GM12865 (cell line): ENCODE measurements at places on chromosomes 2 and 18.

- no peak for DNase-seq
Observed at GRCh38 chr18:6994771-6995430, 122.7 kb downstream of the LAMA1 start.

GRCh38 chr18:9642799-9643462, 28.6 kb upstream of the PPP4R1 start:
- no peak for DNase-seq

DNA sequence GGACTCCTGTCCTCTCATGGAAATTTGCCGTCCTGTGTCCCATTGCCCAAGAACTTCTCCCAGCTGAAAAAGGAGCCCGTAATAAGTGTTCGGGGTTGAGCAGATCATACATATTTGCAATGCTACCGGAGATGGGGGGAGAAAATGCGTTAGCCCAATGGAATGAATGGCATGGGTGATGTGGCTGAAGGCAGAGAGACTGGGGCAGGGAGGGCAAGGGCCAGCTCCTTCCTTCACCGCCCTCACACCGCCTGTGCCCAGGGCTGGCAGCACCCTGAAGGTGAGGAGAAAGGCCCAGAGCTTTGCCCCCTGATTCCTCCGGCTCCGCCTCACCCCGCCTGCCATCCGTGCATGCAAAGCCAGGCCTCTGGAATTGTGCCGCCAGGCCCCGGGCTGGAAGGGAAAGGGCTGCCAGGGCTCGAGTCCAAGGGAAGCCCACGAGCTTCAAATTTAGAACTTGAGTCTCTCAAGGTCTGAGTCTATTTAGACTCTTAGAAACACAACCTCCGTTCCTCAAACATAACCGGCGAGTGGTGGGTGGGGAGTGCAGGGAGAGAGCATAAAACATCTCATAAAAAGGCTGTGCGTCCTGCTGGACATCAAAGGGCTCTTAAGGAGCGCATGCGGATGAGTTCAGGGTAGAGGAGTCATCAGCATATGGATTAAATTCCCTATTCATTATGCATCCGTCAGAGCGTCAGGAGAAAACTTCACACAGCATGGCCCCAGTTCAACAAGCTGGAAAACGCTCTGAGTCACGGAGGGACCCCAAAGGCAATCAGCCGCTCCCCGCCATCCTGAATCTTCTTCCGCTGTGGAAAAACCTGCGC, 121.7 kb upstream of the GLI2 start:
- DNase-seq: no peak

DNA sequence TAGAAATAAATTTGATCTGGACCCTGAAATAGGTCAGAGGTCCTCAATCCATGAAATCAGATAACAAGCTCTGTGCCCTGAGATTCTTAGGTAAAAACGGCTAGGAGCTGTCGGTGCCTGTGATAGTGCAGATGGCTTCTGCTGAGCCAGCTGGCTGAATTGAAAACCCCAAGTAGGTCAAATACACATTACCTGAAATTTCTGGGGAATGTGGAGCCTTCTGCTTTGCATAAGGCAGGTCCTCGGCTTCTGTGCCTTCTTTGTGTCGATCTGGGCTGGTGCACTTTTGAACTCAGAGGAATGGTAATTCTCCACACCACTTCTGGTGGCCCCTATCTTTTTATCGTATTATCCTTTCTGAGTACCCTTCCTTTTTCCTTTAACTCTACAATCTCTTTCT, 66.6 kb downstream of the CNTNAP5 start:
- DNase-seq: no peak

GRCh38 chr2:200309296-200310049, 3.0 kb downstream of the SPATS2L start:
- no peak for DNase-seq

- DNase-seq: no peak
Observed at GRCh38 chr2:161173541-161174194, 13.4 kb downstream of the TANK start.

DNA sequence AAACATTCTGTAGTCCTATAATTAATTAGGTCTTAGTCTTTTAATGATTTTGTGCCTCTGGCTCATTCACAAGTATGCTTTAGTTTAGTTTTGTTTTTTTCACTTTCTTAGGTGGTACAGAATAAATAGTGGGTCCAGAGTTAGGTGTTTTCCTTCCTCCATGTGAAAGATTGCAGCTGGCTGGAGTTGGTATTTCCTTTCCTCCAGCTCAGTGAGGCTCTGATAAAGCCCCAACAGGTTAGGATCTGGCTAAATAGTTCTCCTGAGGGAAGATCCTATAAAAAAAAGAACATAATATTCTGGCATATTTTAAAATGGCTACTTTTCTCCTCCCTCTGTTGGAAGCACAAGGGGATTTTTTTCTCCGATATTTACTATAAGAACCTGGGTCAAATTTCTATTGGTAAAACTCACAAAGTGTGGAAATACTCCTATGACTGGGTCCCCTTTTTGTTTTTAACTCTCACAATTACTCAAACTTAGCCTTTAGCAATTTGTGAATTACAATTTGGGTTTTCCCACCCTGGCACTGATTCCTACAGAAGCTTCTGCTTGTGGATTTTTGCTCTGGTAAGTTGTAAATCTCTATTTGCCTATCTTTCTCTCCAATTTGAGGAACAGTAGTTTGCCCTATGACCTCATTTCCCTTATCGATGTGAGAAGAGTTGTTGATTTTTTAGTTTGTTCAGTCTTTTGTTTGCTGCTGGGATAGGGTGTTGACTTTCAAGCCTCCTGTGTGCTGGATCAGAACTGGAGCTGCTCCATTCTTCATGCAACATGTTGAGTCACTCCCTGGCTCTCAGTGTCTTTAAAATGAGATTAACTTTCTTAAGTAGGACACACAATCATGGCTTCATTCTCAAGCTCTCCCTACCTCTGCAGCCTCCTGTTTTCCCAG, 500.9 kb downstream of the RNF144A start:
- no peak for DNase-seq

DNA sequence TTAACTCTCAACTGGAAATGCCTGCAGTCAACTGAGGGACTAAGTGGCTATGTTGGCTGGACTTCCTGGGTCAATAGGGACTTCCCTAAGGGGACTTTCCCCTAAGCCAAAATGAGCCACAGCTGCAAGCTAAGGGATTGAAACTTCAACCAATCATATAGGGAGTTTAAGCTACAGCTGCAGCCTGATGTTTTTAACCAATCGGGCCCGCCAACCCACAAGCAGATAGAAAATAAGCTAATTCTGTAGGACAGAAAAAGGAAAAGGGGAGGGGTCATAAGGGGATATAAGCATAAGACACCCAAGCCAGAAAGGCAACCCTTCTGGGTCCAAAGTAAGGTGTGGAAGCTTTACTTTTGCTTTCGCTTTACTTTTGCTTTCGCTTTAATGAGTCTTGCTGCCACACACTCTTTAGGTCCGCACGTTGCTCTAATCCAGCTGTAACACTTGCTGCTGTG, 927.5 kb downstream of the ERBB4 start:
- DNase-seq: peak; percentile 28

DNA sequence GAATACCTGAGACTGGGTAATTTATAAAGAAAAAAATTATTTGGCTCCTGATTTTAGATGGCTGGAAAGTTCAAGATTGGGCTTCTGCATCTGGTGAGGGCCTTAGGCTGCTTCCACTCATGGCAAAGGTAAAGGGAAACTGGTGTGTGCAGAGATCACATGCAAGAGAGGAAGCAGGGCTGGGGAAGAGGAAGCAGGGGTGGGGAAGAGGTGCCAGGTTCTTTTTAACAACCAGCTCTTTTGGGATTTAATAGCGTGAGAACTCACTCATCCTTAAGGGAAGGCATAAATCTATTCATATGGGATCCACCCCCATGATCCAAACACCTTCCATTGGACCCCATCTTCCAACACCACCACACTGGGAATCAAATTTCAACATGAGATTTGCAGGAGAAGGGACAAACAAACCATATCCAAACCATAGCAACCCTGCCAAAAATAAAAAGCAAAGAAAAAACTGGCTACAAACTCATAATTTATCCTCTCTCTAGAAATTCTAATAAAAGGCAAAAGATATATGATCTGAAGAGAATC, 30.4 kb downstream of the PRKRA start:
- no peak for DNase-seq

- no peak for DNase-seq
Observed at GRCh38 chr2:160073284-160073888, 11.0 kb upstream of the PLA2R1 start.

- DNase-seq: no peak
Observed at GRCh38 chr2:58283931-58284330, 42.8 kb upstream of the FANCL start.

GRCh38 chr2:29611261-29611660, 310.1 kb downstream of the ALK start:
- DNase-seq: no peak

DNA sequence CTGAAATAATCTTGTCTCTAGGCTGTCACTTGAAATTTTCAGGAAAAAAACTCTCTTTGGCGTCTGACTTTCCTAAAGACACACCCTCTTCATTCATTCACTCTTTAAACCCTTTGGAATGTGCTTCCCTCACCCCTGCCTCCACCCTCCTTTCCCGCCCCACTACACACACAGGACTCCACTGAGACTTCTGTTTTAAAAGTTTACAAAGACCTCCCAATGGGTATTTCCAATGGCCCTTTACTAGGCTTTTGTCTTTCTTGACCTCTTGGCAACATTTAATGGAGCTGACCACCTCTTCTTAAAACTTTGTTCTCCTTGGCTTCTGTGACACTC, 96.1 kb downstream of the RBMS1 start:
- no peak for DNase-seq

- no peak for DNase-seq
Observed at GRCh38 chr2:240603846-240604245, 17.3 kb downstream of the CAPN10 start.

DNA sequence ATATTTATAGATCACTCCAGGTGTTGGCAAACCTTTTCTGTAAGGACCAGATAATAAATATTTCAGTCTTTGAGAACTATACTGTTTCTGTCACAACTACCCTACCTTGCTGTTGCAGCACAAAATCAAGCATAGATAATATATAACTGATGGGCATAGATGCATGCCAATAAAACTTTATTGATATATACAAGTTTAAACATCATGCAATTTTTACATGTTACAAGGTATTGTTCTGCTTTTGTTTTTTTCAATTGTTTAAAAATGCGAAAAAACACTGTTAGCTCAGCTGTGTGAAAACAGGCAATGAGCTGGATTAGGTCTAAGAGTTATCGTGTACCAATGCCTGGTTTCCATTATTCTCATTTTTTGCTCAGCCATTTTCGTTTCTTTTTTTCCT, 47.6 kb upstream of the FN1 start:
- DNase-seq: no peak

GRCh38 chr2:114294741-114295140, 147.7 kb upstream of the DPP10 start:
- no peak for DNase-seq

DNA sequence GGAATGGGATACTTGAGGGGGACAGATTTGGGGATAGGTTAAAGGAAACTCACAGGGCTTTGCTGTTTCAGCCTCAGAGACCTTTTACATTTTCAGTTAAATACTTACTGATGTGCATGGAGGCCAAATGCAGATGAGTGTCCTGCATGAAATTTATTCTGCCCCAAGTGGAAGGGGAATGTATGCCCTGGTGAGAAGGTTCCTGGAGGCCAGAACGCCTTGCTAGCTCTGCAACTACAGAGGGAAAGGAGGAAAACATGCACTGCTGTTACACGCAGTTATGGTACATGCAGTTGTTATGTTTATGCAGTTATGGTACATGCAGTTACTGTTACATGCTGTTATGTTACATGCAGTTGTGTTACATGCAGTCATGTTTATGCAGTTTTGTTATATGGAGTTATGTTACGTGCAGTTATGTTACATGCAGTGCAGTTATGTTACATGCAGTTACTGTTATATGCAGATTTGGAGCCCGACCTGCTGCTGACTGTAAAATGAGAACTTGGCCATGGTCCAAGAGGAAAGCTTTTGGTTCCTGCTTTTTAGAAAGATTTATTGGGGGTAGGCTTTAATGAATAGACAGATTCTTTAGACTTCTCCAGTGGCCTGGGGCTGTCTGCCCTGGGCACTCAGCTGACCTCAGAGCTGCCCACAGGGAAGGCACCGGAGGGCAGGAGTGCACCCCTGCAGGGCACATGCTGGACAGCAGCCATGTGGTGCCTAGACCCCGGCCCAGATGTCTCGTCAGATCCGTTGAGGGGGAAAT, 84.1 kb downstream of the LDLRAD4 start:
- no peak for DNase-seq

- DNase-seq: peak; percentile 62
Observed at GRCh38 chr2:234544659-234545611, 48.1 kb upstream of the ARL4C start.

DNA sequence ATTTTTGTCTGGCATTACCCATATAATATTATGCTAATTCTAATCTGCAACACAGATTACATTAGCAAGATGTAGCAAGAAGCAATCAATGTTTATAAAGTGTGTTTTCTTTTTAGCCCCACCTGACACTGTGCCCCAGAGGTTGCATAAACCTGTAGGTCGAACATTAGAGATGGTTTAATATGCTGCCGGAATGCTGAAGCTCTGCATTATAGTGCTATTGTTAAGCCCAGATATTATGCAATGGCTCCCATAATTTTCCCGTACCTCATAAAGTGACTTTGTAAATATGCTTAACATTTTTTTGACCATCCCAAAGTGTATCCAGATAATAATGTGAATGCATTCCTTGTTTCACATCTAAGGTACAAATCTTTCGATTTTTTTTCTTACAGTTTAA, 109.3 kb upstream of the MAP4K3 start:
- no peak for DNase-seq

DNA sequence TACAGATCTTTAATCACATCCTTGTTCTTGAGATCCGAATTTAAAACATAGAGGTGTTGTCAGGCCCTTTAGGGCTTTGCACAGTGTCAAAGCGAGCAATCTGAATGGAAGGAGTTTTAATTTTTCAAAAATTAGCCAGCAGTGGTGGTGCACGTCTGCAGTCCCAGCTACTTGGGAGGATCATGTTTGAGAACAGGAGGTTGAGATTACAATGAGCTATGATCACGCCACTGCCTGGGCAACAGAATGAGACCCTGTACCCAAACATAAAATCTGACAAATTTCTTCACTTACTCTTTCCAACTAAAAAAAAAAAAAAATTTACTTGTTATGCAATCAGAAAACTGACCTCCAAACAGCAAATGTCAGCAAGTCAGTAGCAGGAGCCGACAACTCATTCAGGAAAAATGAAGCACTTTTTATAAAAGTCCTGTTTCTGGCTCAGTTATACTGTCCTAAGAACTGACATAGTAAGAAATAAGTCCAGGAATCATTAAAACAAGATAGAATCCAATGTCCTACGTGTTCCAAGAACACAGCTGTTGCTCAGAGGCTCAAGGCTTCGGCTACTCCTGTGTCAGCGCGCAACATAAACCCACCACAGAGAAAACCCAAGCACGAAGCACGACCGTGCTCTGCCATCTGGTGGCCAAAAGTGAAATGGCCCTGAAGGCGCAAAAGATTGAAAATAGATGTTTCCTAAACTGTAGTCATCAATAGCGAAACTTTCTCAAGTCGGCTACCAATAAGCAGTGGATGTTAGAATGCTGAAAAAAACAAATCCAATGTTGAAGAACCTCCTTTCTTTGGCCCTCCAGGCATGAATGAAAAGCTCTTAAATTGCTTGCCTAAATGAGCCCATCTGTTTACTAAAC, 138.1 kb downstream of the INO80D start:
- DNase-seq: peak; percentile 57
